Renal cortical epithelial cell (primary cell): ENCODE measurements at places on chromosomes 6 and 20. TPM values are rescaled to one million over a fixed set of nuclear protein-coding genes. Genes with fewer than 3 reads are reported as not detected.

Gene SRMS
- total RNA-seq = not detected in 2 replicates

Gene RIPOR2
- total RNA-seq = 0.60 and 1.0 TPM in 2 replicates

Gene PPP1R14C
- total RNA-seq = 17.0 and 25.5 TPM in 2 replicates

Gene FERMT1
- 6.6 and 16.7 TPM in 2 replicates for total RNA-seq

Gene DNAH8
- under 0.01 TPM in 1 of 2 replicates, not detected in the other for total RNA-seq

Gene PDE7B
- total RNA-seq = 0.35 and 3.2 TPM in 2 replicates

Gene ARMH2
- total RNA-seq = not detected in 2 replicates

Gene PLA2G7
- 0.10 and 0.87 TPM in 2 replicates for total RNA-seq

- DNase-seq = no peak
Measured at GRCh38 chr20:62721511-62722370, 13.1 kb downstream of the NTSR1 start.

GRCh38 chr6:88840796-88841539, 122.5 kb downstream of the RNGTT start:
- DNase-seq = peak; percentile 64

DNA sequence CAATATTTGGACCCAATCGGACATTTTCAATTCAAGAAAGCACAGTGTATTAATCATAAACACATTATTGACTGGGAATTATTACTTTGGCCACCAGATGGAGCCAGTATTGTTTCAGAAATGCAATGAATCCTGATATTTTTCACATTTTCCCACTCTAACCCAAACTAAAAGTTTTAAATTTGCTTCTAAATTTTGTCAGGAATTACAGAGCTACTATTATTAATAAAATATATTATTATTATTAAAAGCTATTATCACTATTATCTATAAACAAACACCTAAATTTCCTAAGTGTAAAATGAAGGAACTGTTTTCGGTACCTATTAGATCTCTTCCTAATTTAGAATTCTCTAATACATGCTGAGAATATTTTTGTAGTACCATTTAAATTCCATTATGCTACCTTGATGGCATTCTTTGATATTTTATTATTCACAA, 245.3 kb downstream of the OGFRL1 start:
- DNase-seq = peak; percentile 30

DNA sequence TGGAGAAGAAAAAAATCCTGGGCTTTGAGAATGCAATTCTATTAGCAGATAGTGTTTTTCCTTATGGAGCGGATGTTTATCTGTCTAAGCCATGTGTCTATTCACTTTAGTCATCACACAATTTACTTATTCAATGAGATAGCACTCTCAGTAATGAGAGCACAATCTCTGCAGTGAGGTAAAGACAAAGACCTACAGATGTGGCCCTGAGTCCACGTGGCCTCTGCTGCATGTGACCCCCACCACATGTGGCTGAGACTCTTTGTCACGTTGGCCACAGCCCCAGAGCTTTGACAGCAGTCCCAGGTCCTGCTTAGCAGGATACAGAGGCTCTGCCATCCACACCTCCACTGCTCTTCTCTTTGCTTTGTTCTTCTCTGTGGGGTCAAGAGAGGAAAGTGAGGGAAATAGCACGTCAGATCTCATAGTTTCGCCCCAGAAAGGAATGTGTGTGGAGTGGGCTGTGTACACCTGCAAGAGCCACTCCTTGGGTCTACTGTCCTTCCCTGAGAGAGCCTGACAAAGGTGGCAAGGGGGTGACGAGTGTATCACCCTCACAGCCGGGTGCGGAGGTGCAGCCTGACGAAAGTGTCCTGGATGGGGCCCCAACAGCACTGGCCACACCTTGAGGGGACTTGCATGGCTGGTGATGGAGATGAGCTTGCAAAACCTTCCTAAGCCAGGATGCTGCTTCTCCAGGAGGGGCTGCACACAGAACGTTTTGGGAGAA, 40.7 kb downstream of the ZNF831 start:
- no peak for DNase-seq

- no peak for DNase-seq
Measured at GRCh38 chr20:59223182-59223601, 59.6 kb downstream of the ZNF831 start.

- DNase-seq = peak; percentile 80
Measured at GRCh38 chr20:31722257-31723068, at the start of gene BCL2L1. Gene BCL2L1, minus strand, starts transcription at chr20:31722868. Its CDS starts 650 bp downstream, at chr20:31722218.

GRCh38 chr6:93849857-93850256, 430.5 kb upstream of the EPHA7 start:
- peak; percentile 19 for DNase-seq

DNA sequence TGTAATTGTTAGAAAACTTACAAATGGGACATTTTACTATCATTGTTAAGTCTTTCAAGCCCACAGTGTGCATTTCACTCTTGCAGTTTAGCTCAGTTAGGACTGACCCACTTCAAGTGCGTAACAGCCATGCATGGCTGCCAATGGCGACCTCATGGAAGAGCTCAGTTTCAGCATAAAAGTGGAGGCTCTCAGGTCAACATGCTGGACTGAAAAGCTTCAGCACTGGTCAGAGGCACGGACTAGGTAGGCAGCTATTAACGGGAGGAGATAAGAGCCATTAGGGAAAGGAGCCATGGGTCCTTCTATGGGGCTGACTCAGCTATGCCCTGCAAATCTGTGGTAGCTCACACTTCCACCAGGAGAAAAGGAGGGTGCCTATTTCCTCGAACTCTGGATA, 101.8 kb downstream of the TTLL2 start:
- DNase-seq = no peak

DNA sequence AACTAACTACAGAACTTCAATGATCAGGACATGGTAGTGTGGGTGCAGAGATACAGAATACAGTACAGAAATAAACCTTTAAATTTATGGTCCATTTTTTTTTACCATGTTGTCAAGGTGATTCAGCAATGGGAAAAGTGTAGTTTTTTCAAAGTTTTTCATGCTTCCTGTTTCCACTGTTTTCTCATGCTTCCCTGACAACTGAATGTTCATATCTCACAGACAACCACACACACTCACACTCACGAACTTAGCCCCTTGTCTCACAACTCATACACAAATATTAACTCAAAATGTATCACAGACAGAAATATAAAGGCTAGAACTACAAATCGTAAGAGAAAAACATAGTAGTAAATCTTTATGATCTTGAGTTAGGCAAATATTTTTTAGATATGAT, 232.6 kb upstream of the CDYL start:
- no peak for DNase-seq

DNA sequence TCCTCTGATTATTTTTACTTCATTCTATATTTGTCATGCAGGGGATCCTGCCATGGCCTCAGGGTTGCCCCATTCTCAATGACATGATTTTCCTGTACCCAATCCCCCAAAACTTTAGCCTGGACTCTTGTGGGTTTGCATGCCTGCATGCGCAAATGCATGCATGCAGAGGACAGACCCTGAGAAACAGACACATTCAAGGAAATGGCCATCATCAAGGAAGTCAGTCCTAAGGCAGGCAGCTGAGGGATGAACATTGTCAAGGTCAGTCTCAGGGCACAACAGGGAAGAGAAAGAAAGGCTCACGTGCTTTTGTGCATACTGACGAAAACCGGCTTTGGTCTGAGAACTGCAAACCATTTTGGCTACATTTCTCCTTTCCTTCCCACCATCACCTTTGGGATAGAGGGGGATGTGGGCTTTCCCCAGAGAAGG, 13.1 kb downstream of the NEDD9 start:
- no peak for DNase-seq

GRCh38 chr20:24751551-24751950, 197.5 kb upstream of the CST7 start:
- no peak for DNase-seq

DNA sequence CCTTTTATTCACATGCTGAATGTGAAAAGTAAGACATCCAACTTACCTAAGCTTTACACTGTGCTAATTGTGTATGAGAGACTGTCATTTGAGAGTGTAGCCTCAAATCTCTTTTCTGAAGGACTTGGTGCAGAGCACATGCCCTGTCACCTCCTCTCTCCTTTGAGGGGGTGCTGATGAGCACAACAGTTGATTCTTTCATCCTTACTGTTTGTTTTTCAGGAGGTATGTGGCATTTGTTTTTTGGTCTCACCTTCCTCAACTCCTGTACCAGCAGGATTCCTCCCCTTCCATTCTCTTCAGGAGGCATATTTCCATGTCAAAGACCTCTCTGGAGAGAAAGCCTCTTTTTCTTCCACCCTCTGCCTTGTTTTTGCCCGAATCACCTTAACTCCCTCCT, 252.6 kb upstream of the CITED2 start:
- DNase-seq = no peak

- DNase-seq = no peak
Measured at GRCh38 chr6:138527411-138528088, 28.3 kb upstream of the NHSL1 start.

- no peak for DNase-seq
Measured at GRCh38 chr20:24970030-24970553, 21.0 kb downstream of the CST7 start.

DNA sequence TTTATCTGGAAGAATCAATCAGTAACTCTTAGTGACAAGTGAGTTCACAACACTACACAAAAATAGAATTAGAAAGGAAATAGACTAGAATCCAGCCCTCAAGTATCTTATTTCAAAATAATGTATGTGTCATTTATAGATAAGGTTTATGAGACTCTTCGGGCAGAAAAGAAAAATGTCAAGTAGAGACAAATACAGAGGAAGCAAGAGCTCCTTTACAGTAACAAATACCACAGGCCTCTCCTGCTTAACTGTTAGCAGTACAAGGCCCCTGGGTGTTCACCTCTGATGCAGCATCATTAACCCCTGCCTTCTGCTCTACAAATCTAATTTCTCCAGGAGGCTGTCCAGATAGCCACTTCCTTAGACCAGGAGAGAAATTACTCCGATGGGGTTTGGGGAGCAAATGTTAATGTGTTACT, 76.7 kb downstream of the UBE3D start:
- DNase-seq = peak; percentile 40

GRCh38 chr6:63573899-63574553, 1.7 kb downstream of the LOC128125822 start:
- peak; percentile 69 for DNase-seq

DNA sequence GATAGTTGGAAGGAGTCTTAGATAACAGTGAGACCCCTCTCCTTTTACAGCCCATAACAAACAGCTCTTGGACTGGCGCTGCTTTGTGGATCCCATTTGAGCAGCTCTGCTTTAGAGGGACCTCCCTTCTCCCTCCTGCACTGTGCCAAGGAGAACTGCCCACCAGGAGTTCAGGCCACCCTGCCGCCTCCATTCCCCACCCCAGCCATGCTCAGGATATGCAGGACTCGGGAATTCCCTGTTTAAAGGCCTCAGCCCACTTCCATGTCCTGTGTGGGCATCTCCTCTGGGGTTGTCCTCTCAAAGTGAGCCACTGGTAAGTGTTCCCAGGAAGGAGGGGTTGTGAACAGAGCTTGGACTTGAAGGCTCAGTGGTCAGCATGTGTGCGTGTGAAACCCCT, 312.6 kb upstream of the RNF24 start:
- DNase-seq = no peak

DNA sequence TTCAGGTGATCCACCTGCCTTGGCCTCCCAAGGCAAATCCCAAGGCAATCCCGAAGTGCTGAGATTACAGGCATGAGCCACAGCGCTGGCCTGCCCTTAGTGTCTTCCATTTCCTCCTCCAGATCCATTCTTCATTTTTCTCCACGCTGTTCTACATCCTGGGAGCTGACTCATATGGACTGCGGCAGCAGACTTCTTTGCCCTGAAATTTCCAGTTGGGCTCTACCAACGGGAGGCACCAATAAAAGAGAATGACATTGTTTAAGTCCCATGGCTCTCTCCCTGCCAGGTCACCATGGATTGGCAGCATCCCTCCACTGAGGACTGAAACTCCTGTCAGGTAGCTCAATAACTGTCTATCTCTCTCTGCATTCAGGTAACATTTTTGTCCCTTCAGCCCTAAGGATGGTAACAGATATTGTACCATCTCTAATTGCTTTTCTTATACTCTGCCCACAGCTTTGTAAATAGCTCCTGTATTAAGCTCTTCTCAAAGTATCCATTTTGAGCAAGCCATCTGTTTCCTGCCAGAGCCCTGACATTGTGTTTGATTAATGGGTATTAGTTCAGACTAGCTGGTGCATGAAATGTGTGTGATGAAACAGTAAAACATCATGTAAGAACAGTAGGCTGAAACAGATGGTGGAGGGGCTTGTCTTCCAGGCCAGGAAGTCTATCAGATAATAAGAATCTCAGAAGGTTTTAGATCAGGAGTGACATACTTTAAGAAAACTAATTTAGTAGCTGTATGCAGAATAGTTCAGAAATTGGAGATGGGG, 3.6 kb downstream of the TBCC start:
- peak; percentile 70 for DNase-seq

DNA sequence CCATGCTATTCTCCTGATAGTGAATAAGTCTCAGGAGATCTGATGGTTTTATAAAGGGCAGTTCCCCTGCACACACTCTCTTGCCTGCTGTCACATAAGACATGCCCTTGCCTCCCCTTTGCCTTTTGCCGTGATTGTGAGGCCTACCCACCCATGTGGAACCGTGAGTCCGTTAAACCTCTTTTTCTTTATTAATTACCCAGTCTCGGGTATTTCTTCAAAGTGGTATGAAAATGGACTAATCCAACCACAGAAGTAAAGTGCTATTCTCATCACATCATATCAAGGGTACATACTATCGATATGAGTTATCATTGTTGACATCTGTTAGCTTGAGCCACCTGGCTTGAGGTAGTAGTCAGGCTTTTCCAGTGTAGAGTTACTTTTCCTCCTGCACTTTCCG, 2.3 kb downstream of the MANBAL start:
- DNase-seq = no peak

DNA sequence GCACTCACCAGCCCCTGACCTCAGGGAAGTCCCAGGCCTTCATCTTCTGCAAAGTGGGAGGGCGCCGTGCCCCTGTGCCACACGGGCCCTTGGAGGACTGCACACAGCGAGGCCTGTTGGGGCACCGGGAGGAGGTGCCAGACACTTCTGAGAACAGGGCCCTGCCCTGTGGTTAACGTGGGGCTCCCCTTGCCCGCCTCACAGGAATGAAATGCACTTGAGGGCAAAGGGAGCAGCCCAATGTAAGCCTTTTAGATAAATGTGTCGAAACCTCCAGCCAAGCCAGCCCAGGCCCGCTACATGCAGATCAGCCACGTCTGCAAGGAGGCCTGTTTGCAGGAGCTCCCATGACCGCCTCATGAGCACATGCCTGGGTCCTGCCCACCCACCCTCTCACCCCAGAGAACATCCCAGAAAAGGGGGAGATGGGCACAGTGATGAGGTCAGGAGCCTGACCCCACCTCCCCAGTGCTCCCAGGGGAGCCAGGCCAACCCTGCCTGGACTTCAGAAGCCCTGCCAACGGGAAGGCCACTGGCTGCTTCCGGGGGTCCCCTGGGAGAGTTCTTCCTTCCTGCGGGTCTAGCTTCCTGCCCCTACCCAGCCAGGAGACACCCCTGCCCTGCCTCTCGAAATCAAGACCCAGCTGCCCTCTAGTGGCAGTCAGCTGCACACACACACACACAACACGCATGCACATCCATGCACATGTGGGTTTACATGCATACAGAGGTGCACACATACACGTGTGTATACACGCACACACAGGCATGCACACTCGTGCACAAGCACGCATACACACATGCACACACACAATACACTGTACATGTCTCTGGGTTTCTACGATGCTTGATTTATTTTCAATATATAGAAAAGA, 178.7 kb downstream of the TAF4 start:
- DNase-seq = peak; percentile 19
